ENCODE measurements at places on chromosomes 5 and 9.

DNA sequence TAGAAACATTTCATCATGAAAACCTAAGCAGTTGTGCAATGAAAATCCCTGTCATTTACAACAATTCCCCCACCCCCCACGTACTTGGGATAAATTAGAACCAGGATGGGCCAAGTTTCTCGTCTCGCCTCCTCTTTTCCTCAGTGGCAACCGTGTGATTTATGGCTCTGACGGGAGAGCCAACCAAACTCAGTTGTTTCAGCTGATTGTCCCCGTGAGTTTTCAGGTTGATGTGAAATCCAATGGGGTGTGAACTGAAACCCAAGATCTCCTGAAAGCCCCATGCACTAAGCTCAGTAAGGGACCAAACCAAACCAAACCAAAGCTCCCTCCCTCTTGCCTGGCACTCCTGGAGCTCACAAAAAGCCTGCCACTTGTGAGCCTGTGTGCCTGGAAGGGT is 138.7 kb upstream of the SLC24A2 start:
- no peak for DNase-seq
- H3K4me1 ChIP-seq = peaks cover 4% of the 10 kb centered on the region
- no peaks in the 10 kb centered on the region for H3K36me3 ChIP-seq
- H3K4me3 ChIP-seq = no peak overlapping the region
- no peak overlapping the region for H3K27ac ChIP-seq

DNA sequence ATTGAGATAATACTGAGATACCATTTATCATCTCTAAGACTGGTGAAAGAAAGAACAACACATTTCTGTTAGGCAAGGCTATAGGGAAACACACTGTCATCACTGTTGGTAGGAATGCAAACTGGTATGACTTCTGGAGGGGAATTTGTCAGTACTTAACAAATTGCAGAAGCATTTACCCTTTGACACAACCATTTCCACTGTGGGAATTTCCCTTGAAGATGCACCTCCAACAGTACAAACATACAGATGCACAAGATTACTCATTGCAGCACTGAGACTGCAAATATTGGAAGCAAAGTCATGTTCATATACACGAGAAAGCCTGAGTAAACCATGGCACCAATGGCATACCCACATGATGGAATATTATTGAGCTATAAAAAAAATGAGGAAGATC is 17.6 kb downstream of the GM2A start:
- no peak overlapping the region for H3K27ac ChIP-seq
- H3K27me3 ChIP-seq = no peaks in the 10 kb centered on the region

DNA sequence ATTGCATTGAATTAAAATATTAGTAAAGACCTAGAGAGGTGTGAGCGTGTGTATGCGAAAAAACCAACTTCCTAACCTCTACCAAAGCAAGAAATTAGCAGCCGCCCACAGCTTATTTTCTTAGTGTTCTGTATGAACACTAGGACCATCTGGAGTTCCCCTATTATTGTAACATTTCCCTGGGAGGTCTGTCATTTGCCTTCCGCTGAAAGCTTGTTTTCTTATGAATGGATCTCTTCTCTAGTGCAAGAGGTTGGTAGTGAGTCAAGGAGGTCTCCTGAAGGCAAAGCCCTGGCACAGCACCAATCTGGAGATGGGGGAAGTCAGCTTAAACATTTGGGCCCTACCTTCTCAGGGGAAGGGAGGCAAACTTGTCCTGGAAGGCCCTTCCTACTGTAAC is 10.8 kb downstream of the TNFSF8 start:
- H3K27ac ChIP-seq = no peak overlapping the region
- H3K4me3 ChIP-seq = no peak overlapping the region
- H3K36me3 ChIP-seq = no peaks in the 10 kb centered on the region
- no peaks in the 10 kb centered on the region for H3K27me3 ChIP-seq
- H3K4me1 ChIP-seq = no peaks in the 10 kb centered on the region

GRCh38 chr5:176883700-176884570 is 15.2 kb downstream of the HK3 start:
- no peaks in the 10 kb centered on the region for H3K36me3 ChIP-seq
- H3K4me3 ChIP-seq = no peak overlapping the region
- H3K27ac ChIP-seq = no peak overlapping the region
- no peak for DNase-seq
- no peaks in the 10 kb centered on the region for H3K4me1 ChIP-seq

All from pancreas (tissue), 10 donors.